ENCODE measurements at places on chromosomes 1 and 21.

DNA sequence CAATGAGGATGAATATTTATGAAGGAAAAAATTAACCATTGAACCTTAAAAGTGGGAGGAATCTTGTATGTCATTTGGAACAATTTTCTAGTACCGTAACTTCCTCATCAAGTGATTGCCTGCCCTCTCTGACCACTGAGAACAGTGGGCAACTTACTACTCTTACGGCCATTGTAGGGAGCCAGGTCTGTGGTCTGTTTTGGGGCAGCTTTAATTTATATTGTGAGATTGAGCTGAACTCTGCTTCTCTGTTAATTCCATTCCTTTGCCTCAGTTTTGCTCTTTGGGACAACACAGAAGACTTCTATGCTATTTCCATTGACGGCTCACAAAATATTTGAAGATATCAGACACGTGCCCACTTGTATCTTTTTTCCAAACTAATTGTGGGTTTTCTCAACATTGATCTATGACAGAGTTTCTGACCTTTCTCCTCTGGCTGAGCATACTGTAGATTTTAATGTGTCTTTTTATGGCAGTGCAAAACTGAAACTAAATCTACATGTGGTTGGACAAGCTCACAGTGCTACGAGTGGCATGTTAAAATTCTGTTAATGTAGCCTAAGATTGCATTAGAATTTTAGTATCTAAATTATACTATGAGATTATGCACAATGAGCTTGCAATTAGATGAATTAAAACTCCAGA lies 27.8 kb upstream of the ZNF281 start:
- no peak for DNase-seq

- DNase-seq: no peak
Observed at GRCh38 chr1:7014640-7014930, 229.3 kb downstream of the CAMTA1 start.

- no peak for DNase-seq
Observed at GRCh38 chr1:51863384-51863783, 15.1 kb downstream of the NRDC start.

DNA sequence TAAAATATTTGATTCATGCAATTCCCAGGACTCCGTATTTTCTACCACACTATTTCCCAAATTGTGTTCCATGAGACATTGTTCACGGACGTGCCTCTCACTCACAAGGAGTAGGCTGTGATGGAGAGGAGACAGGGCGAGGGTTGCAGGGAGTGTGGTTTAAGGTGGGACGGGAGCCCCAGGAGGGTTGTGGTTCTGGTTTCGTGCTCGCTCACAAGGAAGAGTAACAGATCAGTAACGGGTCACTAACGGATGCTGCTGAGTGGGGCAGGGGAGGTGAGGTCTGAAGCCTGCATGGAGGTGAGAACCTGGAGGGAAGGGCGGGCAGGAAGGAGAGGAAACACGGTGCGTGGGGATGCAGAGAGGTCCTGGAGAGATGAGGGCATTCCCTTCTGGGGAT lies 28.8 kb downstream of the TFF3 start:
- no peak for DNase-seq

- no peak for DNase-seq
Observed at GRCh38 chr1:18373882-18374493, 106.7 kb upstream of the KLHDC7A start.

DNA sequence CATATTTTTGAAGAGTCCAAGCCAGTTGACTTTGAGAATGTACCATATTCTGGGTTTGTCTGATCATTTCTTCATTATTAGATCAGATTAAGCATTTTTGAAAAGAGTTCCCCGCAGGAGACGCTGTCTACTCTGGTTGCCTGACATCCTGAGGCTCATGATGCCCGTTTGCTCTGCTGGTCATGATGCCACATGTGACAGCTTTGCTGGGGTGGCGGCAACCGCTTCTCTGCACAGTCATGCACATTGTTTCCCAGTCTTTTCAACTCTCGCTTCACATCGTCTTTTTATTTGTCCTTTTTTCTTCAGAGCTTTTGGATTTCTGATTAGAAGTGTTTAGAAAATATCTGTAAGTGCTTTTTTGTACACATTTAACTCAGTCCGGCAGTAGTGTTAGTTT lies 90.7 kb downstream of the ST6GALNAC5 start:
- DNase-seq: no peak

GRCh38 chr1:85427849-85428248 lies 37.1 kb downstream of the DDAH1 start:
- no peak for DNase-seq

- DNase-seq: no peak
Observed at GRCh38 chr1:218775501-218776021, 398.1 kb upstream of the LYPLAL1 start.

DNA sequence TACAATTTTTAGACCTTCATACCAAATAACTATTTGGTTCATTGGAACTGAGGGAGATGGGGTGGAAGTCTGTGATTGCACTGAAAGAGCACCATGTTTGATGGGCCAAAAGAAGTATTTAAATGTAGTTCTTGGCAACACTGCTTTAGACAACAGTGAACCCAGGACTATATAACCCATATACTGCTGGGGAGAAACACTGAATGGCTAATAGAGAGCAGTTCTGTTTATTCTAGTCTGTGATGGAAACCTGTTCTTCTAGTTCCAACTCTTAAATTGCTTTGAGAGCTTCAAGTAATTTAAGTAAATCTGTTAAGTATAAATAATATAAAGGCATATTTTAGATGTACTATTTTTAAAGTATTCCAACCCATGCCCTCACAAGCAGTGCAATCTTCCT lies 96.3 kb downstream of the NIBAN1 start:
- DNase-seq: no peak

GRCh38 chr1:19310061-19310460 lies 1.9 kb downstream of the AKR7A2 start:
- DNase-seq: no peak

DNA sequence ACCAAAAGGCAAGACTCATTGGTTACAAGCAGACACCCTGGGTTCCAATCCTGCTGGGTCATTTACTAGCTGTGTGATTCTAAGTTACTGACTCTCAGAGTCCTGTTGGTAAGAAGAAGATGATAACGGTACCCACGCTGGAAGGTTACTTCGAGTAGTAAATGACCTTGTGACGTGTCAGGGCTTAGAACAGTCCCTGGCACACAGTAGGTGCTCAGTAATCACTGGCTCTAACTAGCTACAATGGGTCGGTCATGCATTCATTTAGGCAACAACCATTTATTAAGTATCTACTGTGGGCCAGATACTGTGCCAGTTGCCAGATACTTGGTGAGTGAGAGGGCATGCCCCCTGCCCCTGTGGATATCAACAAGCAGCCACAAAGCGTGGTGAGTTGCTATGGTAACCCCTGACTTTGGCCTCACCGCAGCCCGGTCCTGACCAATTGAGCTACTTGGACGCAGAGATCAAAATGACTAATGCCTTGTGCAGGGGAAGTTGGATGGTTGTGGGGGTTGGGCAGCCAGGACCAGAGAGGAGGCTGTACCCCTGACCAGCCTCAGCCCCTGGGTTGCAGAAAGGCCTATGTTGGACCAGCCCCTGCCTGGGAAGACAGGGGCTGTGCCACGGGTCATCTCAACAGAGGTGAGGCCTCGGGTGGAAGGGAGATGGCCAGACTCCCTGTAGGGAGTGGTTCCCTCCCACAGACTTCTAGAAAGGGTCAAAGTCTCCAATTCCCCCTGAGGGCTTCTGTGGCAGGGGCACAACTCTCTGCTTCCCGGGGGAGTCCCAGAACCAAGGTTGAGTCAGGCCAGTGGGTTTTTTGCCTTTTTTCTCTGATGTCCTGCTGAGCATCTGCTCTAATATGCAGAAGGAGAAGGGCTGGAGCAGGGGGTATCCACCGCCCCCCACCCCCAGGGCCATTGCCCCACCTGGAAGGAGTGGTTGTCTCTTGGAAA lies 16.0 kb downstream of the DHRS3 start:
- no peak for DNase-seq

GRCh38 chr1:119720866-119721440 lies 9.2 kb downstream of the PHGDH start:
- no peak for DNase-seq

GRCh38 chr1:11488966-11489625 lies 10.1 kb downstream of the DISP3 start:
- DNase-seq: no peak

GRCh38 chr21:24989516-24989915 lies 617.8 kb downstream of the MRPL39 start:
- DNase-seq: no peak

DNA sequence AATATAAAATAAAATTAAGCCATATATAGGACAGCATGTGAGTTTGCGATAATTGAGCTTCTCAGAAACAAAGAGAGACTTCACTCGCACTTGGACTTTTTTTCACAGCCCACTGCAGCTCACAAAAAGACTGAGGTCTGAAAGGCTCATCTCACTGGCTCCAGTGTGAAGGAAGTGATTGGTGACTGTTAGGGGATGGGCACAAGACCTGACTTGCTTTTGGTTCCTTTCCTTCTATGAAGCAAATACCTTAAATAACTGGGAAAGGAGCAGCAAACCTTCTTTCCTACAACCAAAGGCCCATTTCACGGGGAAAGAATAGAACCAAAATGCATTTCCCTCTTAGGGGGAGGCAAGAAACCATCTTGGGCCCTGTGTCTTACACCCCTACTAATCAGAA lies 13.1 kb upstream of the TTLL7 start:
- no peak for DNase-seq

DNA sequence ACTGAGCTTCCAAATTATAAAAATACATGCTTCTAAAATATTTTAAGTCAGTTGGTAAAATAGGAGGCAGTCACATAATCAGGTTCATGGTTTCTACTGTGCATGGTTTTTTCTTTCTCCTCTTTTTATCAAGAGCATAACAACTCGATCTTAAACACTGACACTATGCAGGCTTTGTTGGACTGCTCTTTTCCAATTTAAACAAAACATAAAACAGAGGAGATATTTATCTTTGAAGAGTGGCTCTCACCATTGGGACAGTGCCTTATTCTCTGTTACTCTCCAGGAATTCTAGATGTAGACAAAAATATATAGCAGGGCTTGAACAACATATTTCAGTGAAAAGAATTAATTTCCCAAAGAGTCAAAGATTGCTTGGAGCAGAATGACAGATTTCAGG lies 883.5 kb upstream of the ADGRL2 start:
- no peak for DNase-seq

GRCh38 chr1:39474810-39475209 lies 16.6 kb upstream of the BMP8A start:
- DNase-seq: no peak

GRCh38 chr21:31945141-31945540 lies 72.3 kb downstream of the HUNK start:
- DNase-seq: no peak

DNA sequence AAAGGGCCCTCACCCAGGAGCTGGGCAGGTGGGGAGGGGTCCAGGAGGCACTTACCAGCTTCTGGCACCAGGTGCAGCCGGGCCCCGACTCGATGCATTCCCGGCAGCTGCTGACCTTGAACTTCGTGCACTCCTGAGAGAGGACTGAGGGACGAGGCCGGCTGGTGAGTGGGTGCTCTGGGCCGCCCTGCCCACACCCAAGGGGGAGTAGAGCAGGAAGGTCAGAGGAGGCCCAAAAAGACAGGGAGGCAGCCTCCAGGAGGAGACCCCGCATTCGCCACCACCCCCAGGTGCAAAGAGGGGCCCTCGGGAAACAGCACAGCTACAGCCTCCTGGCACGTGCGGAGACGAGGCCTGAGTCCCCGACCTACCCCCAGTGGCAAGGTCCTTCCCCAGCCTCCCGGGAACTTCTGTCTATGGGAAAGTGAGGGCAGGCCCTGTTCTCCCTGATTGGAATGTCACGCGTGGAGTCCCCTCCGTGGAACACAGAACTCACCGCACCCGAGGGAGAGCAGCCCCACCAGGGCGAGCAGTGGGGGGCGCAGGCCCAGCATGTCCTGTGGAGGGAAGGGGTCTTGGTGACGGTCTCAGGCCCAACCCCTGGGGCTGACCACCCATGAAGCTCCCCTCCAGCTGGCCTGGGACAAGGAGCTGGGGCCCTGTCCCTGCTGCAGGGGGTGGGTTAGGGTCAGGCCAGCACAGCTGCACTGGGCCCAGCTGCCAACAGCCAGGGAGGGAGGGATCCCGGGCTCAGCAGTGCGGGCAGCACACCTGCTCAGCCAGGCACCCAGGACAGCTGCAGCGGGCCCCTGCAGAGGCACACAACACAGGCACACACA lies 10.3 kb downstream of the ITGB2 start:
- no peak for DNase-seq

GRCh38 chr1:173333581-173333980 lies 126.5 kb upstream of the TNFSF4 start:
- no peak for DNase-seq

- DNase-seq: no peak
Observed at GRCh38 chr1:158961178-158961577, 29.8 kb downstream of the PYHIN1 start.

- DNase-seq: no peak
Observed at GRCh38 chr1:179253286-179253972, 24.0 kb upstream of the ABL2 start.

DNA sequence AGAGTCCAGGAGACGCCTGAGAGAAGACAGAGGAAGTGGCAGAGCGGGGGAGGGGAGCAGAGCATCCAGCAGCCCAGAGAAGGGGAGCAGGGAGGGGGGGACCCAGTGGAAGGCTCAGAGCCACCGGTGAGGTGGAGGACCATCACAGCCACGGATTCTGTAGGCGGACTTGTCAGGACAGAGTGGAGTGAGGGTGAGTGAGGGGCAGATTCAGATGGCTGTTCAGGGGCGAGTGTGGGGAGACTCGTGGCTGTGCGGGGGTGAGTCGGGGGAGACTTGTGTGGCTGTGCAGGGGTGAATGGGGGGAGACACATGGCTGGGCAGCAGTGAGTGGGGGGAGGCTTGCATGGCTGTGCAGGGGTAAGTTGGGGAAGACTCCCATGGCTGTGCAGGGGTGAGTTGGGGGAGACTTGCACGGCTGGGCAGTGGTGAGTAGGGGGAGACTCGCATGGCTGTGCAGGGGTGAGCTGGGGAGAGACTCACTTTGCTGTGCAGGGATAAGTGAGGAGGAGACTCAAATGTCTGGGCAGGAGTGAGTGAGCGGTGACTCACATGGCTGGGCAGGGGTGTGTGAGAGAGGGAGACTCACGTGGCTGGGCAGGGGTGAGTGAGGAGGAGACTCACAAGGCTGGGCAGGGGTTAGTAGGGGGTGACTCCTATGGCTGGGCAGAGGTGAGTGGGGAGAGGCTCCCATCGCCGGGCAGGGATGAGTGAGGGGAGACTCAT lies 56.8 kb upstream of the ABCG1 start:
- no peak for DNase-seq

- no peak for DNase-seq
Observed at GRCh38 chr1:186325239-186325638, 49.8 kb downstream of the TPR start.

GRCh38 chr1:22386774-22387173 lies 64.9 kb upstream of the ZBTB40 start:
- DNase-seq: no peak

DNA sequence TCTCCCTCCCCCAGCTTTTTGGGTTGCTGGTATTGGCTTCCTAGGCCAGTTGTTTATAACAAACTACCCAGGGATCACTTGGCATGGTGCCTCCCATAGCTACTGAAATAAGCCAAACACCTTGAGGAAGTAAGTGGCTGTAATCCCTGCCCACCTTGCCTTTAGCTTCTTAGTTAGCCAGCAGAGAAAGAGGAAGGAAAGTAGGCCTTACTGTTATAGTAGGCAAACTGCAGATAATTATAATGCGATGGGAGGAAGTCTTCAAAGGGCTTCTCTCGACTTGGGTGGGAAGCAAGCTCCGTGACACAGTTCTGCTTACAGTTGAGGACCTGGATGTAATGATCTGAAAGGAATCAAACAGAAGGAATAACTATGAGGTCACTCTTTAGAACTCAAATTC lies 8.2 kb downstream of the P3H1 start:
- DNase-seq: no peak

All from stimulated activated CD8-positive, alpha-beta memory T cell treated with anti-CD3 and anti-CD28 coated beads, Interleukin-7, amount 100 ng/mL, for 4 hours (primary cell).